Stimulated activated CD4-positive, alpha-beta T cell treated with anti-CD3 and anti-CD28 coated beads, Interleukin-15, amount 100 ng/mL, for 1 hour (primary cell): ENCODE measurements at places on chromosomes 6 and 20.

GRCh38 chr6:79403563-79403962 is 133.7 kb downstream of the LCA5 start:
- DNase-seq = no peak

- DNase-seq = no peak
These were observed 42.4 kb downstream of the PMEPA1 start for GRCh38 chr20:57667388-57667787.

DNA sequence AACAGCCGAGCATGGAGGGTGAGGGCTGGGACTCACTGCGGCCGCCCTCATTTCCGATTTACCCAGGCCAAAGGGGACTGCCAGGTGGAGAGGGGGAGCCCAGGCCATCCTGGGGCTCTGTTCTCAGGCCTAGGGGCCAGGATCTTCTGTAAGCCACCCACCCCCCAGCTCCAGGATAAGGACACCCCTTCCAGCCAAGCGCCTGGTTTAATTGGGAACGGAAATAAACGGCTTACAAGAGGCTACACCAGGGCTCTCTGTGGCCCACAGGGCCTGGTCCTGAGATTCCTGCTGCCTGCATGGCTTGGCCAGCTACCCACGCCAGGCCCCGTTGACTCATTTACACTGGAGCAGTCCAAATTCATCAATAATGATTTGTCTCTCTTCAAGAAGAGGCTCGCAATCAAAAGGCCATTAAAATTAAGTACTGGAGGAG is 68.1 kb upstream of the TOP1 start:
- DNase-seq = no peak

DNA sequence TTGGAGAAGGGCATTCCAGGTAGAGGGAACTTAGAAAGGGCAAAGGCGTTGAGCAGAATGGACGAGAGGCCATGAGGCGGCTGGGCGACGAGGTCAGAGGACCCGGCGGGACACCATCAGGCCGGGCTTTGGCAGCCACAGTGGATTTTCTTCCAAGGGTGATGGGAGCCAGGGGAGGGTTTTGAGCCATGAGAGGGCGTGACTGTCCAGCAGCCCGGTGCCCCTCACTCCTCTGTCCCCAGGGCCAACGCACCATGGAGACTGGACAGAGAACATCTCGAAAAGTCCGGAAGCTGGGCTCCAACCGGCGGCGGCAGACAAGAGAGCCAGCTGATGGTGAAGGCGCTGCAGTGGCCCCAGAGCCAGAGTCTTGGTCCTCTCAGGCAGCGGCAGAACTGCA is 6.4 kb downstream of the RAB44 start:
- no peak for DNase-seq

- DNase-seq = no peak
These were observed 74.1 kb upstream of the SLC4A11 start for GRCh38 chr20:3312940-3313682.

DNA sequence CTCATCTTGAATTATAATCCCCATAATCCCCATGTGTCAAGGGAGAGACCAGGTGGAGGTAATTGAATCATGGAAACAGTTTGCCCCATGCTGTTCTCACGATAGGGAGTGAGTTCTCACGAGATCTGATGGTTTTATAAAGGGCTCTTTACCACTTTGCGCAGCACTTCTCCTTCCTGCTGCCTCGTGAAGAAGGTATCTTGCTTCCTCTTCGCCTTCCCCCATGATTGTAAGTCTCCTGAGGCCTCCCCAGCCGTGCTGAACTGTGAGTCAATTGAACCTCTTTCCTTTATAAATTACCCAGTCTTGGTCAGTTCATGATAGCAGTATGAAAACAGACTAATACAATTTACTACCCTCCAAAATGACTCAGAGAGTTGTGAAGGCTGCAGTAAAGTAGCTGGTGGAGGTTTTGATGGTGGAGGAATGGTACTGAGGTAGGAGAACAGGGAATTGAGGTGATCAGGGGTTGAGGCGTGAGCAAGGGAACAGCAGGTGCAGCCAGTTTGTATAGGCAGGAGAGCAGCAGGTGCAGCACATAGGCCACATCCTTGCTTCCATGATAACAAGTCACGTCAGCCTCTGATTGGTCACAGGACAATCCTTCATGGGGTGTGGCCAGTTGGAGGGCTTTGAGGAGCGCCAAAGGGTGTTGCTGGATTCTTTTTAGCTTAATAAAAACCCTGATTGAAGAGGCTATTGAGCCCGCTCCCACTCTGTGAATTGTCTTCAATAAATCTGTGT is 150.0 kb downstream of the CDC5L start:
- DNase-seq = no peak

- DNase-seq = no peak
These were observed 19.1 kb upstream of the ARMC12 start for GRCh38 chr6:35717449-35718374.

GRCh38 chr6:37173493-37174195 is 3.7 kb downstream of the PIM1 start:
- DNase-seq = no peak

DNA sequence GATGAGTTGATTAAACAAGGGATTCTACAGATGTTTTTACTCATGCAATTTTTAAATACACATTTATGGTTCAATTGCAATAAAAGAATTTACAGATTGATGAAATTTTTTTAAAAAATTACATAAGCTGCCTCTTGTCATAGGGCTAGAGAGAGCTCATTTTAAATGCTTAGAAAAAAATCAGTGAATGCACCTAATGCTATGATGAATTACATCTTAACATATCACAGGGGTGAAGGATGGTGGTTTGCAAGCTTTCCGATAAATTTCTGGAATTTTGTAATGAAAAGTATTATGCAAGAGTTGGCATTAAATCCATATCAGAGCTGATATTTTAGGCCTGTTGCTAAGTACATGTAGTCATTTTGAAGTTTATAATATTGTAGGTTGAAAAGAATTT is 29.6 kb downstream of the DSE start:
- DNase-seq = no peak

DNA sequence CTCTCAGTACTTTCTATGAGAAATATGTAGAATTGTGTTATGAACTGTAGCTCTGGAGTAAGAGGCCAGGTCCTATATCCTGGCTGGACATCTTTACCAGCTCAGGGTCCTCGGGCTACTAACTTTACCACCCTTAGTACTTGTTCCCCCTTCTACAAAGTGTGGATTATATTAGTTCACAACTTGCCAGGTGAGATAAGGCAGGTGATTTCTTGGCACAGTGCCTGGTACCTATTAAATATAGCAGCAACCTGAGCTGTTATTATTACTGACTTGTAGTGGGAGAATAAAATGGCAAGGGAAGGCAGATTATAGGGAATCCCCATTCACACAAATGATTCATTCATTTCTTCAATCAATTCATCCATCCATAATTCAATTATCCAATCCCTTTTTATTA is 150.1 kb downstream of the DOK5 start:
- no peak for DNase-seq

DNA sequence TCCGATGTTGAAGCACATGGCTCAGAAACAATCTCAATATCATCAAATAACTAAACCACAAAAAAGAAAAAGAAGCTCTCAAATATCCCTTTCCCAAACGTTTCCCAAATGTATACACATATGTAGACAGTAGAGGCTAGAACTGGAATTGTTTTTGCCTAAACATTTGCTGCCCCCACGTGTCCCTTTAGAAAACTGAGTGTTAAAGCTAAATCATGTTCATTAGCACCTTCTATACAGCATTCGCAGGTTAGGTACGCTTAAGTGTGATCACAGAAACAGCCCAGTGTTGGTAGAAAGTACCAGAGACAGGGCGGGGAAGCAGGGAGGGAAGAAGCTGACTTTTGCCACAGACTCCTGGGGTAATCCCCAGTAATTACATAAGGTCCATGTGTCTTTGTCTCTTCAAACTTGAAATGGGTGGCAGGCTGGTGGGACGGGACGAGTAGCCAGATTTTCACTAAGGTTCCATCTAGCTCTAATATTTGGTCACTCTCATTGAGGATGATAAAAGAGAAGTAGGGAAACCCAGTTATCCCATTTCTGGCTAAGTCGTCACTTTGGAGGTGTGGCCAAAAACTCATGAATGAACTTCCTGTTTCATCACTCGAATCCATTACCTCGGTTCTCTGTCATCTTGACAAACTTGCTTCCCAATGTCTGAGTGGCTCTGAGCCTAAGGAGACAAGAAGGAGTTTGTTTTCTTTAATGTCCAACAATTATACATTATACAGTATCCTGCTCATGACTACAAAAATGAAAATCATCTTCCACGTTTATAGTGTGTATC is 15.0 kb upstream of the TFAP2A start:
- no peak for DNase-seq

DNA sequence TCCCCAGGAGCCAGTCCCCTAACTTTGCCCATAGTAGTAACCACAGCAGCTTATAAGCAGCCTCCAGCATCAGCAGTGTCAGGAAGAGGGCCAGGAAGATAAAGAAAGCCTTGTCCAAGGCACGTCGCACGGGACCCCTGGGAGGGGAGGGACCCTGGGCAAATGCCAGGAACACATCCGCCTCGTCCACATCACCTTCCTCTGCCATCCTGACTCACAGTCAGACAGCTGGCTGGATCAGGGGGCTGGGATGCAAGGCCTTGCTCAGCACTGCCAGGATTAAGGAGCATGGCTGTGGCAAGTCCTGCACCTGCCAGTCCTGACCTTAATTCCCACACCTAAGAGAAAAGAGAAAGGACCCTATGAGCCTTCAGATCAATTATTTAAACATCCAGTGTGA is 11.5 kb upstream of the ZBTB22 start:
- DNase-seq = no peak

DNA sequence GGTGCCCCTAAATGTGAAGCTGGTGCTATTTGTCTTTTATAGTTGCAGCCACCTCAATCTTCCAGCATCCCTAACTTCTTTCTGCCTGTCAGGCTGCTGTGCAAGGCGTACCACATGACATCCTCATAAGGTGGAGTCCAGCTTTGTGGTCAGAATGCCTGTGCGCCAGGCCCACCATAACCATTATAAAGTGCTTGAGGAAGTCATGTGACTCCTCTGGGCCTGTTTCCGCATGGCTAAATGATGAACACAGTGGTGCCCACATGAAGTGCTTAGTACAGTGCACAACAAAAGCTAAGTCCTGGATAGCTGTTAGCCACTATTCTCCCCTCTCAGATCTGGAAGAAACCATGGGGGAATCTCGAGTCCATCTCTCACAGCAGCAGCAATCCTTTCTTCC is 75.6 kb downstream of the INSM1 start:
- DNase-seq = no peak

DNA sequence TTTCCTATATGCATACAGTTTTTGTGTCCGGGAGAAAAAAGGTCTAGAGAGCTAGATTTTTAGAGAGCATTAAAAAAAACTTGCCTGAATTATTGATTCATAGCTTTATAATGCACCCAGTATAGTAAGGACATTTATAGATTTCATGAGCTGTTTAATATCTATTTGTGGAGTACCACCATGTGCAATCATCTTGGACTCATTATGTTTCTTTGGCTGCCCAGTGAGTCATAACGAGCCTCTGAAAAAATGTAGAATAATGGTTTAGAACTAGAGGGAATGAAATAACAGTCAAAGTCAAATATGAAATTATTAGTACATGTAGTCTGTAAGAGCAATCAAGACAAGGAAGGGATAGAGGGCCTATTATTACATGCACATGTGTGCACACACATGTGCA is 350.0 kb downstream of the CD83 start:
- DNase-seq = no peak

- DNase-seq = no peak
These were observed 38.1 kb upstream of the ARMC2 start for GRCh38 chr6:108810057-108810643.

GRCh38 chr6:169957351-169957963 is 206.0 kb downstream of the ERMARD start:
- DNase-seq = no peak

DNA sequence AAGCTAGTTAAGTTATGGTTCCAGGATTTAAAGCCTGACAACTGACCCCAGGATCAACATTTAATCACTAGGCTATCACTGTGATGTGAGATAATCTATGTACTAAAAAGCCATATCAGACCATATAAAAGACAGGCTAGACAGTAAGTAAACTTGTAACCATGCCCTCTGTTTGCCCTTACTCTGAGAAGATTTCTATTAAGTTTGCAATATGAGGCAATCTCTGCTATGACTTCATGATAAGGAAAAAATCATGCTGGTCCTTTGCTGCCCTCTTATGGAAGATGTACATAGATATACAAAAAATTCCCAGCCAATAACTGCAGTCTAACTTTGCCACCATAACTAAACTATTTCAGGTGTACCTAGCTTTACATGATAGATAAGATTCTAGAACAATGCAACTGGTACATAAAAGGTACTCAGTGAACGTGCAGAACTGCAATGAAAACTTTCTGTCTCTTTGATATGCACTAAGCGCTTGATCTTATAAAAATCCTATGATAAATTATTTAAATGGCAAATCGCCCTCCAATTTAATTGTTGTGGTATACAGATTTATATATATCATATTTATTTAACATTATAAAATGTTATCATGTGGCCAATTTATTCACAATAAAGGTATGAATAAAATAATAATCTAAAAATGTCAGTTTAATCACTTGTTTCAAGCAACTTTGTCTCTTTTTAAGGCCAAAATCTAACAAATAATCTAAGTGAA is 70.5 kb downstream of the FAM217A start:
- no peak for DNase-seq

GRCh38 chr6:32081168-32081990 is 27.8 kb downstream of the TNXB start:
- no peak for DNase-seq

DNA sequence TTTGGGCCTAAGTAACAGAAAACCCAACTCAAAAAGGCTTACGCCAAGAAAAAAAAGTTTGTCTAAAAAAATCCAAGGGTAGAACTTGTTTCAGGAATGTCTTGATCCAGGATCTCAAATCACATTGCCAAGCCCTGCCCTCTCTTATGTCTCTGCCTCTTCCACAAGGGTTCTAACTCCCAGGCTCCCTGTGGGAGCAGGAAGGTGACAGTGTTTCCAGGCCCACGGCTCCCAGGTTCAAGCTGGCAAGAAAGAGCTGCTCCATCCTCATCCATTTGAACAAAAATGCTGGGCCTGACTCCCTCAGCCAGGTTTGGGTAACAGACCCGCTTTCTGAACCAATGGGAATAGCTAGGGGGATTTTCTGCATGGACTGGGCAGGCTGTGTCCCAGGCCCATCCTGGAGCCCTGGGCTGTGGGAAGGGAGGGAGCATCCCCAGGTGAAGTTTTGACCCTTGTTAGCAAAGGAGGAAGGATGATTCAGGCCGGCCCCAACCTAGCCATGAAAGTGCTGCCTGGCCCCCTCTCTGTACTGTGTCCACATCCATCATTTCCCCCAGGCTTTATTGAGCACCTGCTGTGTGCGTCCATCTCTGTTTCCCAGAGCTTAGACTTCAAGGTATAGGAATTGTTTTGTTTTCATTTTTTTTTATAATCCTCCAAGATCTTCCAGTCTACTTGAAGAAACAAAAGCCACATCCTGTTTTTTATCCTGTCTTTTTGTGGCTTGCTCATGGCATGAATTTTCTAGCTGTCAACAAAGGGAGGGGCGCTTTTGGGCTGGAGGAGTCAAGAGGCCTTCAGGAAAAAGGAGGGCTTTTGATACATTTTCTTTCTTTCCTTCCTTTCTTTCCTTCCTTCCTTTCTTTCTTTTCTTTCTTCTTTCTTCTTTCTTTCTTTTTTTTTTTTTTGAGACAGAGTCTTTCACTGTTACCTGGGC is 159.8 kb downstream of the TFAP2C start:
- no peak for DNase-seq
